ENCODE measurements at places on chromosomes 12 and 14. TPM values are rescaled to one million over a fixed set of nuclear protein-coding genes. Genes with fewer than 3 reads are reported as not detected.

DNA sequence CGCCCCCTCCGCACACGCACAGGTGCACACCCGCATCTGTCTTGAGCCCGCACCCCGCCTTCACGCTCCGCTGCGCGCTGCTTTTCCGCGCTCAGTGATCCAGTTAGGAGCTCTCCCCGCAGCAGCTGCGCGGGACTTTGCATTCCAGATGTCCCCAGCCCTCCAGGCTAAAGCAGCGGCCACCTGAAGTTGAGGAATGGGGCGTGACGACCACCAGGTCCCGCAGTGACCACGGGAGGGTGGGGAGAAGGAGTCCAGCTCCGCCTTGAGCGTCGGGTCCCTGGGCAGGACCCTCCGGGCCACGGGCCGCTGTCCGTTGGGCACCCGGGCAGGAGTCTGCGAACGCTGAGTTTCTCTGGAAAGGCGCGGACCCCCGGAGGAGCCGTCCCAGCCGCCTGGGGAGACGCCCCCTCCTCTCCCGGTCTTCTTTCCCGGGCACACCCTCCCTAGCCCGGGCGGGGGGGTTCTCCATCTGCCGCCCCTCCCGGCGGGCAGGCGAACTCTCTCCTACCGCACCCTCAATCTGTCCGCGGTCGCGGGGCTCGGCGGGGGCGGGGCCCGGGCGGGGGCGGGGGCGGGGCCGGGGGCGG is 334 bp upstream of the TMEM132C start:
- DNase-seq, result peak; percentile 7

GRCh38 chr12:19760611-19761010 is 321.3 kb downstream of the AEBP2 start:
- DNase-seq, result no peak

DNA sequence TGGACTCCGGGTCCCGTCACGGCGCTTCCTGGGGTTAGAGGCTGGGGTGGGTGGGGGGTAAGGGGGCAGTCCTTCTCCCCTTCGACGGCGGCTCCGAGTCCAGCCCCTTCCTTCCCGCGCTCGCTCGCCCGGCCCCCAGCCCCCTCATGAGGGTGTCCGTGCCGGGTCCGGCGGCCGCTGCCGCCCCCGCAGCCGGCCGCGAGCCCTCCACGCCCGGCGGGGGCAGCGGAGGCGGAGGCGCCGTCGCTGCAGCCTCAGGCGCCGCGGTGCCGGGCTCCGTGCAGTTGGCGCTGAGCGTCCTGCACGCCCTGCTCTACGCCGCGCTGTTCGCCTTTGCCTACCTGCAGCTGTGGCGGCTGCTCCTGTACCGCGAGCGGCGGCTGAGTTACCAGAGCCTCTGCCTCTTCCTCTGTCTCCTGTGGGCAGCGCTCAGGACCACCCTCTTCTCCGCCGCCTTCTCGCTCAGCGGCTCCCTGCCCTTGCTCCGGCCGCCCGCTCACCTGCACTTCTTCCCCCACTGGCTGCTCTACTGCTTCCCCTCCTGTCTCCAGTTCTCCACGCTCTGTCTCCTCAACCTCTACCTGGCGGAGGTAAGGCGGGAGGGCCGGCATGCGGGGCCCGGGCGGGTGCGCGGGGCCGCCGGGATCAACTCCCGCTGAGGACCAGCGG is 500 bp downstream of the GPR137C start:
- peak; percentile 5 for DNase-seq

- DNase-seq, result peak; percentile 24
Measured at GRCh38 chr12:68786929-68787328, 21.0 kb upstream of the MDM2 start.

Gene ADAM21
- total RNA-seq, result 3.4 TPM

Gene APOF
- total RNA-seq, result 2.2 TPM

Gene CD4
- 10.4 TPM for total RNA-seq
